Cerebellum (tissue), 4 donors: ENCODE measurements at places on chromosomes 12 and 14. TPM values are rescaled to one million over a fixed set of nuclear protein-coding genes. Genes with fewer than 3 reads are reported as not detected.

DNA sequence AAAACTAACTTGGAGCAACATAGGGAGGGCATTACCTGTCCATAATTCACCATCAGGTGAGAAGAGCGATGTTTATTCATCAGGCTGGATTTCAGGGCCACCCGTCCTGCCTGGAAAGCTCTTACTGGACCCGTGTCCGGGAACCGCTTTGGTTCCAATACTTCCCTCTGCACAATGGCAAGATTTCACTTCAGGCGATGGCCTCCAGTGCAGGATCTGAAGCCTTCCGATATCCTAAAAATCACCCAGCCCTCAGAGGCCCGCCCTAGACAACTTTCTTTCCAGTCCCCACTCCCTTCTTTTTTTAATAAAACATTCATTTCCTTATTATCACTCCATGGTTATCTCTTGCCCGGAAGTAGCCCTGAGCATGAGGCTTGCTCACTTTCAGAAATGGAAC is 92.5 kb downstream of the BCL11B start:
- no peak for DNase-seq

DNA sequence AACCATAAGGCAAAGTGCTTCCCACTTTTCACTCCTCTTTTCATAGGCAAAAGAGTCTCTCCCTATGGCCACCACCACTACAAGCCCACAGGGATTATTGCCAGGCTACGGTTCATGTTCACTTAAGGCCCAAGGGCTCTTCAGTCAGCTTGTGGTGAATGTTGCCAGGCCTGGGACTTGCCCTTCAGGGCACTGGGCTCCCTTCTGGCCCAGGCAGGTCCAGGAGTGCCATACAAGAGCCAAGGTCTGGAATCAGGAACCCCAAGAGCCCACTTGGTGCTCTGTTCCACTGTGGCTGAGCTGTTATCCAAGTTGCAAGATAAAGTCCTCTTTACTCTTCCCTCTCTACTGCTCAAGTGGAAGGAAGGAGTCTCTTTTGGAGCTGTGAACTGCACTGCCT is 307.6 kb downstream of the FUT8 start:
- DNase-seq = no peak

- DNase-seq = no peak
Measured at GRCh38 chr14:37254411-37254947, 56.7 kb downstream of the MIPOL1 start.

Gene CD4
- 3.3 TPM for total RNA-seq

Gene RAB15
- total RNA-seq = 27.3 TPM

Gene RNF31
- 28.6 TPM for total RNA-seq
